NCI-H510A treated with DMSO at 0.1 percent for 48 hours (cell line): ENCODE measurements at places on chromosomes 11 and 22.

- DNase-seq = no peak
Observed at GRCh38 chr11:88555018-88555828, 217.7 kb upstream of the CTSC start.

GRCh38 chr11:33303541-33303940 lies 46.4 kb downstream of the HIPK3 start:
- no peak for DNase-seq

DNA sequence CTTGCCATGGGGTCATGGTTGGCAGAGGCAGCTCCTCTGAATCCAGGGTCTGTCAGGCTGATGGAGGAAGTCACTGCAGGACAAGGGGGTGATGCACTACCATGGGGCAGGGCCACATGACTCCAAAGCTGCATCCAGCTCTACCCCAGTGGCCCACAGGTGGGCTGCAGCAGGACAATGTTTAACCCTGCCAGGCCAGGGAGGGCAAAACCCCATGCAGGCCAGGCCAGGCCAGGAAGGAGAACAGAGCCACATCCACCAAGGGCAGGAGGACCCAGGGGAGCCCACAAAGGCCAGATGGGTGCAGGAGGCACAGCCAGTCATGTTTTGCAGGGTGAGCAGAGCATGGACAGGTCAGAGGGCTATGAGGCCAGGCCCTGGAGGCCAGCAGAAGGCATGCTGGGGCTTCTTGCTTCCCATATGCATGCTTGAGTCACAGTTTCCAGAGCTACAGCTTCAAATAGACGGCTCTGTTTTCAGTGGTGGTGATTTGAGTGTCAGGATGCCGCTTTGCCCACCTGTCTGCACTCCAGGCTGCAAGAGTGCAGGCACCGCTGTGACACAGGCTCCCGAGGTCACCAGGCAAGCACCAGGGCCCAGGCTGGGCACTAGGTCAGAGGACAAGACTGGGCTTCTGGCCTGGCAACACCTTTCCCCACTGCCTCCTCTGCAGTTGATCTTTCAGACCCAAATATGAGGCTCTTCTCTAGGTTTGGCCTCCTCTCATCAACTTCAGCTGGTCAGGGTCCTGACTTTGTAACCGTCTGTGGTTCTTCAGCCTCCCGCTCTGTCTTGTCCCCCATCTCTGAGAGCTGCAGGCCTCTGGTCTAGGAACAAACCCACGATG lies 22.9 kb downstream of the RSPH14 start:
- no peak for DNase-seq

GRCh38 chr11:126416542-126417090 lies 61.1 kb downstream of the ST3GAL4 start:
- DNase-seq = peak; percentile 73

GRCh38 chr11:90453525-90453924 lies 230.7 kb upstream of the CHORDC1 start:
- no peak for DNase-seq
